ENCODE measurements at places on chromosomes 7 and 10.

GRCh38 chr7:50199824-50200223 is 104.7 kb upstream of the IKZF1 start:
- DNase-seq: no peak

- no peak for DNase-seq
Observed at GRCh38 chr10:130169136-130169859, 33.1 kb downstream of the GLRX3 start.

DNA sequence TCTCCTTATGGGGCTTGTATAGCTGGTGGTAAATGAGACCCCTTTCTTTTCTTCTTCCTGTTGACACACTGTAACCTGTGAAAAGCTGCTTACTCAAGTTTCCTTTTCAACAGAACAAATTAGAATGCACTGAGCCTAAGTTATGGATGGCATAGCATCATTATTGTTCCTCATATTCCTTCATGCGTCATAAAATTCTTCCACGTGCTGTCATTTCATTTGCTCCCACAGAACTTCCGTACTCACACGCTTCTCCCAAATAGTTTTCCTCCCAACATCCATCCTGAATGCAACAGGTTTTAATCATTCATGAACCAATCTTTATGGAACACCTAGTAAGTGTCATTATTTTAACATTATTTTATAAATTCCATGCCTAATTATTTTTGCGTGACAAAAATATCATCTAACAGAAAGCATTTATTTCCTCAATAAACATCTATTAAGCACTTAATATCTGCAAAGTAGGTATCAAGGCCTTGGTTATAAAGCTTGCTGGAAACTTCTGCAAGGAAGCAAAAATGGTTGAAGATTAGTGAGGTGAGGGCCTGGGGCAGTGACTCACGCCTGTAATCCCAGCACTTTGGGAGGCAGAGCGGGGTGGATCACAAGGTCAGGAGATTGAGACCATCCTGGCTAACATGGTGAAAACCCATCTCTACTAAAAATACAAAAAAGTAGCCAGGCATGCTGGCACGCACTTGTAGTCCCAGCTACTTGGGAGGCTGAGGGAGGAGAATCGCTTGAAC is 18.9 kb upstream of the SEPTIN7 start:
- no peak for DNase-seq

DNA sequence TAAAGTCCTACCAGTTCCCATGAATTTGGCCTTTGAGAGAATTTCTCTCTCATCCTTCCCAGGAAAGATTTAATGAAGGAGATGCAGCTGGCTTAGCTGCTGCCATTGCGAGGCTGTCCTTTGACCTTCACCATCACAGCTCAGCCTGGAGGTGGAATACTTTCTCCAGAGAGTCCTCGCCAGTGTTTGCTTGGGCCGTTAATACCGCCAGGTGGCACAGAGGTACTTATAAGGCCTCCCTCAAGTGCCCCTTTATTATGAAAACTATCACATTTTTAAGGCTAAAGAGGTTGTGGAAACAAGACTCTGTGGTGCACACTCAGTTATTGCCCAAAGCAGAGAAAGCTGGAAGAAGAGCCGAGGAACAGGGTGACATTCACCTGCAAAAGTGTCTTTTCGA is 330.6 kb downstream of the CCSER2 start:
- no peak for DNase-seq

DNA sequence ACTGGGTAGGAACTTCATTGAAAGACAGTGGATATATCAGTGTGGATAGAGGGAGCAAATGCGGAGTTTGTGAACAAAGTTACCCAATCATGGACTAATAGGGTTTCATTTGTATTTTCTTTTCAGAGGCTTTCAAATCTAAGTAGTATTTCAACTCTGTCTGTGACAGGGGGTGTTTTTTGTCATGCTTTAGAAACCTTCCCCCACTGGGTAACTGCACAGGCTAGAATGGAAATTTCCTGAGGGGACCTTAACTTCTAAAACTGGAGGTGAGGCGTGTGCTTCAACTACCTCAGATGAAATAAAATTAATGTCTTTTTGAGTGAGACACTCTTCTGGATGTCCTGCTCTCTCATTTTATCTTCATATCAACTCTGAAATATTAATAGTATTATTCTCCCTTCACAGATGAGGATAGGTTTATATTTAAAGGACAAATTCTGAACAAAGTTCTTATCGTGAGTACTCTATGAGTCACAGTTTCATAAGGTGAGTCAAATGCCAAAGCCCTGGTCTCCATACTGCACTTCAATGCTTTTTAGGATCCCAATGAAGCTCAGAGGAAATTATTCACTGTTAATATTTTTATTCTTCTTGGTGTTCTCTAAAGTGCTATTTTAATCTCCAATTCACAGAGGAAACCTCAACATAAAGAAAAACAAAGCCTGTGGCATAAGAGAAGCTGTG is 770.6 kb downstream of the CCSER2 start:
- DNase-seq: no peak

DNA sequence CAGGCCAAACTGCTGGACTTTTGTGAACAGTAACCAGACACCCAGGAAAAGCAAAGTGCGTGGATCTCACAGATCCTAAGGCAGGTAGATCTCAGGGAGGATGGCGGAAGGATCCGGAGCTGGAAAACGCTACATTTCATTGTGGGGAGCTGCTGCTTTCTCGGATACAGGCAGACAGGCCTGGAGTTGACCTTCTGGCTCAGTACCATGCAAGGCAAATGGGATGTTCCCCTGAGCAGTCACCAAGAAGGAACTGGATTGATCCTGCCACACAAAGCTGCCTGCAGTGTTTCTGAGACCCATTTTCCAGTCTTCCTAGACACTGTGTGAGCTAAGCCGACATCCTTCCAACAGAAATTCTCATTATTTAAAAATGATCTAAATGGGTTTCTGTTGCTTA is 65.5 kb downstream of the ZRANB1 start:
- peak; percentile 18 for DNase-seq

DNA sequence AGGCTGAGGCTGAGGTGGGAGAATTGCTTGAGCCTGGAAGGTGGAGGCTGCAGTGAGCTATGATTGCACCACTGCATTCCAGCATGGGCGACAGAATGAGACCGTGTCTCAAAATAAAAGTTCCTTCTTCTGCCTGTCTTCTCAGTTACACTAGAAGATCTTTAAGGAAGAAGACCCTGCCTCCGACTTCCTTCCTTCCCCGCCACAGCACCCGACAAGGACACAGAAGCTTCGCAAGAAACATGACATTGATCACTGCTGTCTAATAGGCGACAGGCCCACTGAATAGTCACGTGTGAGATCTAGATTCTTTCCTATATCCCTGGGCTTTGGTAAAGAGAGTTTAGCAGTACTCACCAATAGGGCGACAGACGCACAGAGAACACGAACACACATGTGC is 118.2 kb downstream of the PRPF18 start:
- DNase-seq: no peak

- no peak for DNase-seq
Observed at GRCh38 chr10:11110539-11110938, 92.9 kb downstream of the CELF2 start.

- DNase-seq: no peak
Observed at GRCh38 chr7:41813286-41813685, 110.4 kb upstream of the INHBA start.

GRCh38 chr7:140877249-140877524 is 47.5 kb downstream of the BRAF start:
- no peak for DNase-seq

DNA sequence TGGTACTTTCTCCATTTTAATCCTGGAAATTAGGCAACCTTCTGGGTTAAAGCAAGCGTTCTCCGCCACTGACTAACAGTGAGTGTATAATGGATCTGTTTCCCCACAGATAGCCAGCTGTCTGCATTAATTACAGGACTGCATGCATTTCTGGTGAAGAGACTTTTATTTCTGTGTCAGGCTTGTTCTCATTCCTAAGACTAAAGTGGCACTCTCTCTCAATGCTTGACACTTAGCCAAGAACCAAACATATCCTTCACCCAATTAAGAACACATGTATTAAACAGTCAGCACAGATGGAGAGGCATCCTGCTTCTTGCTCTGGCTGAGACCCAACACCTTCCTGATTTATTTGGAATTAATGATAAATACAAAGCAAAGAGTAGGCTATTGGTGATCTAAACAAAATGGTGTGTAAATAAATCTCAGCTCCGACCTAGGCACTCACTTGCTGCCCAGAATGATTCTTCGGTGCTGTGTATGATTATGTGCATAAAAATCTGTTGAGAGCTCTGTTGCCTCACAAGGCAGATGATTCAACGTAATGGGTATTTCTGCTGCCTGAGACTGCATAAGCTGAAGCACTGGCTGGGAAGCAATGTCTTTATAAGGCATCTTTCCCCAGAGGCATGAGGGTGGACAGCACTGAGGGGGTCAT is 16.8 kb downstream of the CALU start:
- peak; percentile 53 for DNase-seq

DNA sequence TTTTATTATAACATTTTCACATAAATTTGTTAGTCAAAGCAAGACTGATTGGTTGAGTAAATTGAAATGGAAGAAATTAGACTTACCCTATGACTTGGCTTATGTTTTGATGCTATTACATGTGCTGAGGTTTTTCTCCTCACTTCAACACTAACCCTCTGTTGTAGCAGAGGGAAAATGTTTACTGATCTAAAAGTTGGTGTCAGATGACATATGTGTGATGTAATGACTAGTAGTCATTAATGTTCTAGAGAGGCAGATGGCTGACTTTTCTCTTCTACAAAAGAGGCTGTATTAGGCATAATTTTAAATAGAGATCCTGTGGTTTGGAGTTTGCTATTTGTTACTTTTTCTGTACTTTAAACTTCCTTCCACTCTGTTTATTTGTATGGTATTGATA is 266.0 kb downstream of the BBS9 start:
- no peak for DNase-seq

DNA sequence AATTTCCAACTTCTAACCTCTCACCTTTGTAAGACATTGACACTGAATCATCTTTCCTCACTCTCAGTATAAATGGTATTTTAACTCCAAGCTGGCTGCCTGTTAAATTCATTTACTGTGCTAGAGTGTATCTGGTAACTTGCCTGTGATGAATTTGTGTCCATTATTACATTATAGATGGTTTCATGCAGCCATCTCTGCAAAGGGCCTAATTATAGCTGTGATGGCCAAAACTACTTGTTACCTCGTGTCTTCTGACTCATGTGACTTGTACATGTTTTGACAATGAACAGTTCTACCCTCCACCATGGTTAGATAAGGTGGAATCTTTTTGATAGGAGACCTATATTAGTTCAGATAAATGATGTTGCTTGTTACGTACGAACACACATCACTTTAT is 392.0 kb downstream of the PAXIP1 start:
- DNase-seq: no peak

DNA sequence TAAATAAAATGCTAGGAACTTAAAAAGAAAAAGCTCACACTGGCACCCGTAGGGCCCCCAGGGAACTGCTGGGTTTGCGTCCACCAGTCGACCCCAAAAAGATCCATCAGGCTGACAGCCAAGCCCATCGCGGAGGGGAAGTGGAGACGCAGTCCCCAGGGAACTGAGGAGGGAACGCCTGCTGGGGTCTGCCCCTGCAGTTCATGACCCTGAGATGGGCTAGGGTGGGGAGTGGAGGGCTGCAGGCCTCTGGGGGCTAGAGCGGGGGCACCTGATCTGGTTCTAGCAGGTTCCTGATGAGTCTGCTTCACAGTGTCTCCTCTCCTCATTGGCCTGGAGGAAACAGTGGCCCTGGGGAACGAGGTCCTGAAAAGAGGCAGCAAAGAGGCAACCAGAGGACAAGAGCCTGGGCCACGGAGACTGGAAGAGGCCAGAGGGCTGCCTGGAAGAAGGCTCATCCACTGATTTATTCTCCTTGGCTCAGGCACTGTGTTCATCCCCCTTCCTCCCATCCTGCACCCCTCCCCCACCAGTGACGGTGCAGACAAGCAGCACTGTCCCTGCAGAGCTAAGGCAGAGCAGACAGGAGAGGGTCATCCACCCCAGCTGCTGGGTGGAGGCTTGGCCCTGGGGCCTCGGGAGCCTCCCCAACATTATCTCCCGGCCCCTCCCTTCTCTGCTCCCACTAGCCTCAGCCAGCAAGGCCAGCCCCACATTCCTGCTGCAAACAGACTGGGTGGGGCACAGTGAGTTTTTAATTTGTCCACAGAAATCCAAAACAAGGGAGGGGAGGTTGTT is 24.7 kb upstream of the HSPA12A start:
- peak; percentile 42 for DNase-seq

DNA sequence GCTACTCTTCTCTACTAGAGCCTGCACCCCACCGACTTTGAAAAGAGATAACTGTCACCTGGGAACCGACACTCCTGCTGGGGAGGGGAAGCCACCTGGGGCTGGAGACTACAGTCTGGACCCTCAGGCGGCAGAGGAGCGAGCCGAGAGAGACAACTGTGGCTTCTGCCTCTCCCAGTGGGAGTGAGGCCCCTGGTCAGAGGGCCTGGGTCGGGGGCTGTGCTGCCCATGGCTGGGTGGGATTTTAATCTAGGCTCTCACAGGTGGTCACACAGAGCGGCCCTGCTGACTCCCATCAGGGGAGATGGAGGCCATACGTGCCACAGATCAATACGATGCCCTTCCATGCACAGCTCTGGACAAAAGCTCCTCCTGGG is 372.1 kb downstream of the DNAJB6 start:
- no peak for DNase-seq

DNA sequence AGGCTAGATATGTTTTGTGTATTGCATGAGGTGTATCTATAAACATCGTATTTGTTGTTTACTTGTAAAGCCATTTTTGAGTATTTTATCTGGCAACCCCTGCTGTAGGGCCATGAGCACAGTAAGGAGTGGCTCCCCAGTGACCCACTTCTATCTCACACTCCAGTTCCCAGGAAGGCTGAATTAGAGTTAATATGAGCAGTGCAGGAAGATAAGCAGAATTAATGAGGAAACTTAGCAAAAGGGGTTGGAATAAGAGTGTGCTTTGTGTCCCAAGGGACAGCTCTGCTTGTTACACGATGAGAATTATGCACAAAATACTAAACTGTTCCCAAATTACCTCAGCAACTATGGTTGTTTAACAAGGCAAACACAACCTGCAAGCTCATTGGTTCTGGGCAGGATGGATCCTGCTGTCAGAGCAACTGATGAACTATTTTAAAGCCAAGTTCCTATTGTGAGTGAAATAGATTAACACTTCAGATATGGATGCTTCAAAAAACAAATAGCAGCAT is 1005.8 kb downstream of the NRG3 start:
- no peak for DNase-seq

DNA sequence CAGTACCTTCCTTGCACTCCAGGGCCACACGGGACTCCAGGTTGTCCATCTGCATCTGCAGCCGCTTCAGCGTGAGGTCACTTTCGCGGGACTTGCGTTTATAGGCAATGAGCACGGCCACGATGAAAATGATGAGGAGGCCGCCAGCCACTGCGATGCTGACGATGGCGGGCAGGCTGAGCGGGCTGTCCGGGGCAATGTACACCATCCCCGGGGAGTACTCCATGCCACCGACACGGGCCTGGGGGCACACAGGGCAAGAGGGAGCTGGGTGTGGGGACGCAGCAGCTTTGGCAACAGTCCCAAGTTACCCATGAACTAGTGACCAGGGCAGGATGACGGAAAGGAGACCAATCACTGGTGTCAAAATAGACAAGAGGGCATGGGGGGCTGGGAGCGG is 396.6 kb downstream of the PLXNA4 start:
- no peak for DNase-seq

DNA sequence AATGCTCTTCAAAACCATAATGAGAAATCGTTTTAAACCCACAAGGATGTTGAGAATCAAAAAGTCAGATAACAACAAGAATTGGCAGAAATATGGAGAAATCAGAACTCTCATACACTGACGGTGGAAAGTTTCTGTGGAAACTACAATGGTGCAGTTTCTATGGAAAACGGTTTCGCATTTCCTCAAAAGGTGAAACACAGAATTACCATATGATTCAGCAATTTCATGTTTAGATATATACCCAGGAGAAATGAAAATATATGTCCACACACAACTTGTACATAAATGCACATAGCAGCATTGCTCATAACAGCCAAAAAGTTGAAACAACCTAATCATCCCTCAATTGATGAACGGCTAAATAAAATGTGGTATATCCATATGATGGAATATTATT is 218.2 kb downstream of the ARL4A start:
- no peak for DNase-seq
